ENCODE measurements at places on chromosomes 6 and 20.
A peak's percentile ranks its signal among the peaks of the same experiment; 100 is the strongest.

- no peak for DNase-seq
Observed at GRCh38 chr6:19837511-19838441, 606 bp downstream of the ID4 start.

- DNase-seq, result peak; percentile 96
Observed at GRCh38 chr6:160974304-160974771, 17.2 kb upstream of the MAP3K4 start.

GRCh38 chr6:149560736-149561135 lies 5.4 kb upstream of the GINM1 start:
- DNase-seq, result no peak

DNA sequence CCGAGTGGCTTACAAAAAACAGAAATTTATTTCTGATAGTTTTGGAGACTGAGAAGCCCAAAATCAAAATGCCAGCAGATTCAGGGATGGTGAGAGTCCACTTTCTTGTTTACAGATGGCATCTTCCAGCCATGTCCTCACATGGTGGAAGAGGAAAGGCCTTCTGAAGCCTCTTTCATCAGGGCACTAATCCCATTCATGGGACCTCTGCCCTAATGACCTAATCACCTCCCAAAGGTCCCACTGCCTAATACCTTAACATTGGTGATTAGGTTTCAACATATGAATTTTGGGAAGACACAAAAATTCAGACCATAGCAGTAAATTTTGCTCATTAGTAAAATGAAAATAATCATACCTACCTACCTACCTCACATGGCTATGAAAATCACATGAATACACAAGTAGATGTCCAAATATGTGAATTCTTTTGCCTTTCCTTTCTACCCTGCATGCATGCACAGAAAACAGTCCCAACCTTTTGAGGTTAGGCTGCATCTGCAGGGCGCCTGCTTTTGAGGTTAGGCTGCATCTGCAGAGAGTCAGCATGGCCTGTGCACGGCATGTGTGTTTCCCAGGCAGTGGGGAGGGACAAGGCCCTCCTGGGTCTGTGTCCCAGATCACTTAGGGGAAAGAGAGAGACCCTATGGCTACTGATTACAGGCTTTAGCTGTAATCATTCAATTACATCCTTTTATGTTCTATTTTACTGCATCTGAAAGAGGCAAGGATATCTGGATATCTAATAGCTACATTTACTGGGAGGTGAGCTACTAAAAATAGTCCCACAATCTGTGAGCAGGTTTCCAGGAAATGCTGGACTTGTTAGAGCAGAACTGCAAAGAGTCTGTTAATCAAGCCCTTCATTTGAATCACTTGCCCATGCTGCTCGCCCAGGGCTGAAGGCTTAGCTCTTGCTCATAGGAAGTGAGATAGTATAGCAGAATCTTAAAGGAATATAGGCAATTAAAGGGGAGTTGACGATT lies 497.7 kb upstream of the MARCKS start:
- peak; percentile 58 for DNase-seq

DNA sequence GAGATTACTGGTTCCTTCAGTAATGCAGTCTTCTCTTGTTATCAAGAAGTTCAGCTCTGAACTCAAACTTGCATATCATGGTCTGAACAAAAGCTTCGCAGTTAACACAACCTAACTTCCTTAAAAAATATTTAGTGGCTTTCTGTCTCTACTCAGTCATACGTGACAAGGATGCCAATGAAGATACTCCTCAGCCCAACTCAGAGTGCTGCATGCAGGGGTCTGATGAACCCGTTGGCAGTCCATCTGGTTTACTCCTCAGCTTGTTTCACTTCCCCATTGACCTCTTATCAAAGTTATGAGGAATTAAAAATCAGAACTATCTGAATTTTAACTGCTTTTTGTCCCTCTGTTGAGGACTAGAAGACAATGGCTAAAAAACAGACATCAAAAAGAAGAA lies 56.6 kb upstream of the RIN2 start:
- no peak for DNase-seq

DNA sequence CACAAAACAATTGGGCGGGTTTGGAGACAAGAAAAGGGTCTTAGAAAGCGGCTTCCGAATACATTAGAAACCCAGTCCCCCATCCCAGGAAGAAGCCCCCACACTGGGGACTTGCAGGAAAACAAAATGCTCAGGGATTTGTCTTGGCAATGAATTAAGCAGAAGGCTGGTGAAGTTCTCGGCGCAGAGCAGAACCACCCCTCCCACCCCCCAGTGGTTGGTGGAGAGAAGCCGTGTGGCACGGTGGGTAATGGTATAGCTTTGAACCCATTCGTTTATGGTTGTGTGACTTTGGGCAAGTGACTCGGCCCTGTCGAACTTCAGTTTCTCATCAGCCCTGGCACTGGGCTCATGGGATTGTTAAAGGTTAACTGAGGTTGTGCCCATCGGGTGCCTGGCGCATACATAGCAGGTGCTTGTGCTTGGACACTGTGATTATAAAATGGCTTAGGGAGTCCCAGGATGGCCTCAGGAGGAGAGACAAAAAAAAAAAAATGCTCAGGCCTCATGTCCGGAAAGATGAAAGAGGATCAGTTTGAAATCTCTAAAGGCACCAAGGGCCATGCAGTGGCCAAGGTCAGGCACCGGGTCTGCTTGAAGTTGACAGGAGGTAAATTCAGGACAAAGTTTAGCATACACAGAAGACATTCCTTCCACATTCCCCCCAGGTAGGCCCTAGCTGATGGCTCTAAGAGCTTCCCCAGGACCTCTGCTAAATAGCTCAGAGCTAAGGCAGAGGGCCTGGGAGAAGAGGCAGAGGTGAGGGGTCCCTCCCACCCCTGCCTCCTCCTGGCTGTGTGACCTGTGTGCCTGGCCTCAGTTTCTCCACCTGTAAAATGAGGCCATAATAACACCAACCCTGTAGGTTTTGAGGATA lies 120.1 kb upstream of the PTPN1 start:
- DNase-seq, result no peak

- no peak for DNase-seq
Observed at GRCh38 chr6:132458887-132459604, 53.9 kb downstream of the STX7 start.

Measured in HCEC 1CT (cell line).